ENCODE measurements at places on chromosomes 3 and 15. TPM values are rescaled to one million over a fixed set of nuclear protein-coding genes. Genes with fewer than 3 reads are reported as not detected.

The STRIT1 gene
- not detected for total RNA-seq

The CHRD gene
- 4.8 TPM for total RNA-seq

The EPHA6 gene
- total RNA-seq, result under 0.01 TPM

The PLCL2 gene
- 11.0 TPM for total RNA-seq

The TUSC7 gene
- not detected for total RNA-seq

All from fibroblast of lung (primary cell).